ENCODE measurements at places on chromosomes 7 and 10.

DNA sequence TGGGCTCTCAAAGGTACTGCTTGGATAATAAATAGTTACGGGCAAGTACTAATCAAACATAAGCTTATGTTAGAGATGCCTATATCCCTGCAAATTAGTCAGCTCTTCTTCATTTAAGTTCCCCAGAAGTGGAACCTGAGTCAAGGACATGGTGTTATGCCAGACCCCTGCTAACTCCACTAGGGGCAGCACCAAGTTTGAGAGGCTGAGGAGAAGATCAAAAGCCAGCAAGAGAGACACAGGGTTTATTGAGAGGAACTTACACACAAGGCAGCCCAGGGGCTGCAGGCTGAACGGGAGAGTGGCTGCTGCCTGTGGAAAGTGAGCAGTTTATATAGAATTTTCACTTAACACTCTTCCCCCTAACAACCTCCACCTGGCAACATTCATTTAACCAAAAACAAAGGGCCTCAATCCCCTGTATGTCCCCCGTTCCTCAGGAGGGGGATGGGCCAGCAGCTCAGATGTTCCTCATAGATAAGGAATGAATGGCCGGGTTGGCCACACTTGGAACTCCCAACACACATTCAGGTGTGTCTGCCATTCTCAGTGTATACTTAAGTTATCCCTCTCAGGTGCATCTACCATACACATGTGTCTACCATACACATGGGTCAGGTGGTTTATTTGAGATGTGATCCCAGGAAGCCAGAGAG is 62.6 kb upstream of the GHITM start:
- DNase-seq: no peak

GRCh38 chr7:2258661-2259365 is 16.8 kb downstream of the NUDT1 start:
- no peak for DNase-seq

- no peak for DNase-seq
Observed at GRCh38 chr7:80303315-80303714, 168.7 kb downstream of the GNAI1 start.

DNA sequence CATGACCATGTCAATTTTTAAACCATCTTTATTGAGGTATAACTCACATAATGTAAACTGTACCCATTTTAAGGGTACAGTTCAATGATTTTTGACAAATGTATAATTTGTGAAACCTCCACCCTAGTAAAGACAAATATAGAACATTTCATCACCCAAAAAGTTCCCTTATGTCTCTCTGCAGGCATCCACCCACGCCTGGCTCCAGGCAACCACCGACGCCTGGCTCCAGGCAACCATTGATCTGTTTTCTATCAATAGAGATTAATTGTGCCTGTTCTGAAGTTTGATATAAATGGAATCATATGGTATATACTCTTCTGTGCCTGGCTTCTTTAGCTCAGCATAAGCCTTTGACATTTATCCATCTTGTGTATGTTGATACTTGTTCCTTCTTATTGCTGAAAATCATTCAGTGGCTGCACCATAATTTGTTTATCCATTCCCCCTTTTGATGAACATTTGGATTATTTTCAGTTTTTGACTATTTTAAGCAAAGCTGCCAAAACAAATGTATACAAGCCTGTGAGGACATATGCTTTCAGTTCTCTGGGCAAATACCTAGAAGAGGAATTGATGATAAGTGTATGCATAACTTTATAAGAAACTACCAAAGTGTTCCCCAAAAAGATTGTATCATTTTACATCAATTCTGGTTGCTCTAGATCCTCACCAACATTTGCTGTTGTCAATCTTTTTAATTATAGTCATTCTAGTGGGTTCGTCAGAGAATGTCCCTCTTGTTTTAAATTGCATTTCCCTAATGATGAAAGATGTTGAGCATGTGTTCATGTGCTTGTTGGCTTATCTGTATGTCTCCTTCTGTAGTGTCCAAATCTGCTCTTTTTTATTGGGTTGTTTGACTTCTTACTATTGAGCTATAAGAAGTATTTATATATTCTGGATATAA is 55.7 kb upstream of the HECTD2 start:
- DNase-seq: no peak

GRCh38 chr7:128986609-128987008 is 48.9 kb downstream of the IRF5 start:
- no peak for DNase-seq

DNA sequence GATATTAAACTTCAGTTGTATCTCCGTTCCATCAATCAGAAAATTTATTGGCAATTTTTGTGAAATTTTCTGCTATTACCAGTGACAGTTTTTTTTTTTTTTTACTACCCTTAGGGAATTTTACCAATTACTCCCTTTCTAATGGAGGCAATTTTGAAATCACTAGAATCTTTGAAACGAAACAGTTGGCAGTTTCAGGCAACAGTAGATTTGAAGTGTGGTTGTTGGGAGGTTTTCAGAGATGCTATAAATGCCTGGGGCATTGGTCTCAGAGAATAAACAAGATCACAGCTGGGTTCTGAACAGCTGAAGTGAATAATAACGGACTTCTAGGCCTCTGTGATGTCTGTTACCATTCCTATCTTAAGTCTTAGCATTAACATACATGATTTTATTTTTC is 535.9 kb upstream of the POT1 start:
- no peak for DNase-seq

- DNase-seq: peak; percentile 45
Observed at GRCh38 chr10:14648005-14648765, 126.5 kb downstream of the FAM107B start.

- no peak for DNase-seq
Observed at GRCh38 chr10:70958396-70958795, 70.0 kb upstream of the PCBD1 start.

DNA sequence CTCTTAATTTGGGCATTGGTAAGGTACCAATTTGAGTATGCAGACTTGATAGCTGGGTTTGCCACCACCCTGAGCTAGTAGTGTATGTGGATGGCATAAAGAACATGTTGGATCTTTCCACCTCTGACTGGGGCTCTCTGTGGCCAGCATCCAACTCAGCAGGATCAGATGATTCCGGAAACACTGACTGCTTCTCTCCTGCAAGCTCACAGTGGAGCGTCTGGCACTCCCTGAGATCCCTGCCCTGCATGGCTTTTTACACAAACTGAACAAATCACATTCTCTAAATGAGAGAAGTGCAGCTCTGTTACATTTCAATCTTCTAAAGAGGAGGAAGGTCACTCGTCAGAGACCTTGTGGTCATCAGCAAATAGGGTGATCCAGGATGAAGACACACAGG is 1057.5 kb downstream of the NRG3 start:
- DNase-seq: no peak

DNA sequence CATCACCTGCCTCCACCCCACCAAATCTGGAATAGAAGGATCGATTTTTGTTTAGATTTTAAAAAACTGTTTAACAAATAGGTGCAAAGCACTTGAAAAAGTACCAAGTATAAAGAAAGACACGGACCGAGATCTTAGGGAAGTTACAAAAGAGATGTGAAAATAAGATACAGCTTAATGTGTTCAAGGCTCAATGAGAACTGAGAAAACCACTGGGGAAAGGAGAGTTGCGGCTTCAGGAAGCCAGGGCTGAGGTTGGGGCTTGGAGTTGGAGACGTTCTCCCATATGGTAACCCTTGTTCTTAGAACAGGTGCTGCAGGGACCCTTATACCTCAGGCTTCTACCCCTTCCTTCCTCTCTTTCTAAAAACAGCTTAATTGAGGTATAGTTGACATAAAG is 140.2 kb downstream of the FANK1 start:
- DNase-seq: no peak

GRCh38 chr7:107643407-107643806 is 17.2 kb upstream of the SLC26A4 start:
- no peak for DNase-seq

DNA sequence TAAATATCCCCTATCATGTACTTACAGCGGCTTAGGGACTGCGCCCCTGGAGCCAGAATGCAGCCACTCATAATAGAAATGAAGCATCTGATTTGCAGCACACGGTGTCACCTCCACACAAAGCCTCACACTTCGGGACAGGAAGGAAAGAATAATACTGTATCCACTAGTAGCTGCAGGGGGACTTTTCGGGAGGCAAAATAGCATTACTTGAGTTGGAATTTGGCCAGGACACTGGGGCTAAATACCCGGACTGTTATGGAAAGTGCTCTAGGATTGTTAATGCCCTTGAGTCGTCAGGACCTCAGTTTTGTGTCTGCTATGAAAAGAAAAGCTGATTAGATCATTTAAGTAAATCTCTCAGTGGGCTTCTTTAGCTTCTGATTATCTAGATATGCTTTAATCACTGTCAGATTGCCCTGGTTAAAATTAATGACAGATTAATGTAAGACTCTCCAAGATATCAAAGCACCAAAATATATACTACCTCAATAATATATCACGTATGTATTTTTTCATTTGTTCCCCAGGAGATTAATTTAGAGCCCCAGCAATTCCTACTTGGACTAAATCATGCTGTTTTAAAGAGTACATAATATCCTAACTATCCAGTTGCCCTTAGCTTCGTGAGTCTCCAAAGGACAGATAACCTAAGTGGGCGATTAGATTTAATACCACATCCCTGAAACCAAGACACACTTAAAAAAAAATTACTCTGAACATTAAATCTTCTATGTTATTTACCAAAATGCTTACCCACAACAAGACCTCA is 173.0 kb upstream of the NEBL start:
- DNase-seq: no peak

DNA sequence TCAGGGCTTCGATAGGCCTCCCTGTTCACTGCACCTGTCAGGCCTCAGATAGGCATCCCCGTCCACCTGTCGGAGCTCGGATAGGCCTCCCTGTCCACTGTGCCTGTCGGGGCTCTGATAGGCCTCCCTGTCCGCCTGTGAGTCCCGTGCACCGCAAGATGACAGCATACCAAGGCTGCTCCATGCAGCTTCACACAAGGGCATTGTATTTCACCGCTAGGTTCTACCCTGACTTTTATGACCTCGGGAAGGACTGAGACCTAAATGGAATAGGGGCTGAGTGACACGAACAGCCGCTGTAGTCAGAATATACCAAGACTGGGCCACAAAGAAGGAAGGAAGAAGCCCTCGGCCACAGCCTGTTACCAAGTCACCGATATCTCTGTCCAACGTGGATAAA is 271.2 kb downstream of the DIP2C start:
- DNase-seq: no peak

GRCh38 chr7:23523486-23524075 is 8.2 kb downstream of the TRA2A start:
- DNase-seq: no peak

All from CD4-positive, alpha-beta T cell (primary cell).